ENCODE measurements at places on chromosomes 11 and 22.

DNA sequence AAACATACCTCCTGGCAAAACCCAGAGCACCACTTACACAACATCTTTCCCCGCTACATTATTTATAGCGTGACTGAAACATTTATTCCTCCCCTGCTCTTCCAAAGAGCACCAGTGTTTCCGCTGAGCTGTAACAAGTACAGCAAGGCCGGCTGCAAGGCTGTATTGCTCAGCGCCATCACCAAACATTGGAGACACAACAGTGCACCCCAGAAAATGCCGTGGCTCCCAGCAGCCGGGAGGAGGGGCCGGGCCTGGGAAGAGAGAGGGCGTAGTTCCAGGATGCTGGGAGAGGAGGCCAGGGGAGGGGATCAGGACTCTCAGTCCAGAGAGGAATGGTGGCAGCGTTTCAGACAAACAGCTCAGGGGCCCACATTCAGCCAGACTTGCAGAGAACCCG lies 133.2 kb downstream of the DSCAML1 start:
- DNase-seq = no peak

DNA sequence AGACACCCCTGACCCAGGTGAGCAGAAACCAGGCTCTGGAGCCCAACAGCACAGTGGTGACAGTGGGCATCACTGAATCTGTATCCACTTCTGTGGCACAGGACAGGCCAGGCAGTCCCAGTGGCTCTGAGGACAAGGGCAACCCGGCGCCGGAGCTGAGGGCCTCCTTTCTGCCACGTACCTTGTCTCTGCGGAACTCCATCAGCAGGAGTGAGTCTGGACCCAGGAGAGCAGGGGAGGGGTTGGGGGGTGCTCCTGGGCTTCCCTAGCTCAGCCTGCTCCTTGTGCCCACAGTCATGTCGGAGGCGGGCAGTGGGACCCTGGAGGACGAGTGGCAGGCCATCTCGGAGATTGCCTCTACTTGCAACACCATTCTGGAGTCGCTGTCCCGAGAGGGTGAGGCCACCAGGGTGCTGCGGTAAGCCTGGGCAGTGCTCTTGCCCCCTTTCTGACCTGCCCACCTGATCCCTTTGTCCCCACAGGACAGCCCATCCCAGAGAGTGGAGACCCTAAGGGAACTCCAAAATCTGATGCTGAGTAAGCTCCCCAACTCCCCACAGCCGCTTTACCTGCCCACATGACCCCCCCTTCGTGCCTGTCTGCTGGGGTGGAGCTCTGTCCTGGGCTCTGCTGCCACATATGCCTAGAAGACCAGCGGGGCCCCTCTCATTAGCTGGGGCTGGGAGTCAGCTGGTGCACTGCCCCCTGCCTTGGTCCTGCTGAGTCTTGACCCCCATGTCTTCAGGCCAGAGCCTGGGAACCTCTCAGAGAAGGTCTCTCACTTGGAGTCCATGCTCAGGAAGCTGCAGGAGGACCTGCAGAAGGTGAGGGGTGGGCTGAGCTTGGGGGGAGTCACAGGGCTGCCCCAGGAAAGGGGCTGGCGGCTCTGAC lies 12.0 kb downstream of the SIPA1 start:
- no peak for DNase-seq

- DNase-seq = peak; percentile 38
These were observed 4.8 kb upstream of the PAX6 start for GRCh38 chr11:31815711-31816467.

GRCh38 chr22:43313244-43313889 lies 29.8 kb downstream of the SCUBE1 start:
- no peak for DNase-seq

- DNase-seq = no peak
These were observed 55.5 kb downstream of the IGSF9B start for GRCh38 chr11:133901316-133901715.

GRCh38 chr11:92941676-92942571 lies 27.5 kb upstream of the MTNR1B start:
- no peak for DNase-seq

GRCh38 chr22:40326905-40327735 lies 19.2 kb upstream of the ADSL start:
- DNase-seq = no peak

DNA sequence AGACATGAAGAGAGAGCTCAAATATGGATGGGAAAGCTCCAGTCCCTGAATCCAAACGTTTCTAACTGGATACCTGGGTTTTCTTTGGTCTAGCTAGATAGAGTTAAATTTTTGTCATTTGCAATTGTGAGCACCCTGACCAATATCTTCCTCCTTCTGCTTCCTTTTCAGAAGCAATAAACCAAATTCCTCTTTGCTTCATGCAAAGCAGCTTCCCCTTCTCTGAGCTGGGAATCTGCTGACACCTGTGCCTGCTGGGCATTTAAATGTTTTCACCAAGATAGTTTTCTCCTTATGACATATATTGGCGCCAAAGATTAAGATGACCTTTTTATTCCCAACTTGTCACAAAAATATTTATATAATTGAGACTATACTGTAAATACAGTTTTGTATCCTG lies 27.9 kb upstream of the PAK1 start:
- DNase-seq = no peak

DNA sequence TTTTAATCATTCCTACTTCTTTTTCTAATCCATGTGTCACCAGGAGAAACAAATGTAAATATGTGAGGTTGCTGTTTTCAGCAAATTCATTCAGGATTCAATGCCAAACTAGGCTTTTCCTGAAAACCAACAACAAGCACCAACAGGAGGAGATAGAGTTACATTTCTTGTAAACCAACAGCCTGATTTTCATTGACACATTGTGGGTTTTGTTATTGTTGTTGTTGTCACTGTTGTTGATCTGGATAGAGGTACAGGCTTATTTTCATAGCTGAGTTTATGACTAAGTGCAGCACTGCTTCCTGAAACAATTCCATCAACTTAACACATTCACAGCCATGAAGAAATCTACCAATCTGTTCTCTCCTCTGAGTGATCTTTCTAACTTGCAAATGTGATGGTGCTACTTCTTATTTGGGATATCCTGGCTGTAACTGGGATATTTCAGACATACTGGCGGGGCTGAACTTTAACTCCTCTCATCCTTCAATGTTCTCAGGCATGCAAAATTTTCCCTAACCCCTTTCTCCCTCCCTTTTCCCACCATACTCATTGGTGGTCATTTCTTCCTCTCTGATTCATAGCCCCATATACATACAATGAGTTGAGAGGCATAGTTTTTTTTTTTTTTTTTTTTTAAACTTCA lies 65.5 kb downstream of the ME3 start:
- DNase-seq = no peak

DNA sequence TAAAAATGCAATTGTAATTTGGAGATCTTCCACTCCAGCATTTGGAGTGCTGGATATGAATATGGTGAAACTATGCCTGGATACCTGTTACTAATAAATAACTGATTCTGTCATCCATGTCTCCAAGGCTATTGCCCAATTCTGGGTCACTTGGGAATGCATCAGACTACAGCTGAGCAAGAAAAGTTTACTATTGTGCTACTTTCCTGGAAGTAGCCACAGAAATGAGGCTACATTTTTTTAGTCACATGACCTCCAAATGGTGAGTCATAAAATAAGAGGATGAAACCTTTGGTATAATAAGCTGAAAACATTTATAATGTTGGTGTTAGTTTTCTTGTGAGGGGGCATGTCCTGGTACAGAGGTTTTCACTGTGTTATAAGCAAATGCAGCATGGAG lies 44.4 kb downstream of the DCDC1 start:
- no peak for DNase-seq

GRCh38 chr11:94332814-94333213 lies 28.4 kb downstream of the IZUMO1R start:
- no peak for DNase-seq

GRCh38 chr11:127000291-127000968 lies at the start of gene KIRREL3:
TSS of gene KIRREL3 (minus strand) at chr11:127000770.
- no peak for DNase-seq

Data from NCI-H1930 (cell line).